AG09309 (cell line): ENCODE measurements at places on chromosomes 6 and 20.
A peak's percentile ranks its signal among the peaks of the same experiment; 100 is the strongest.

DNA sequence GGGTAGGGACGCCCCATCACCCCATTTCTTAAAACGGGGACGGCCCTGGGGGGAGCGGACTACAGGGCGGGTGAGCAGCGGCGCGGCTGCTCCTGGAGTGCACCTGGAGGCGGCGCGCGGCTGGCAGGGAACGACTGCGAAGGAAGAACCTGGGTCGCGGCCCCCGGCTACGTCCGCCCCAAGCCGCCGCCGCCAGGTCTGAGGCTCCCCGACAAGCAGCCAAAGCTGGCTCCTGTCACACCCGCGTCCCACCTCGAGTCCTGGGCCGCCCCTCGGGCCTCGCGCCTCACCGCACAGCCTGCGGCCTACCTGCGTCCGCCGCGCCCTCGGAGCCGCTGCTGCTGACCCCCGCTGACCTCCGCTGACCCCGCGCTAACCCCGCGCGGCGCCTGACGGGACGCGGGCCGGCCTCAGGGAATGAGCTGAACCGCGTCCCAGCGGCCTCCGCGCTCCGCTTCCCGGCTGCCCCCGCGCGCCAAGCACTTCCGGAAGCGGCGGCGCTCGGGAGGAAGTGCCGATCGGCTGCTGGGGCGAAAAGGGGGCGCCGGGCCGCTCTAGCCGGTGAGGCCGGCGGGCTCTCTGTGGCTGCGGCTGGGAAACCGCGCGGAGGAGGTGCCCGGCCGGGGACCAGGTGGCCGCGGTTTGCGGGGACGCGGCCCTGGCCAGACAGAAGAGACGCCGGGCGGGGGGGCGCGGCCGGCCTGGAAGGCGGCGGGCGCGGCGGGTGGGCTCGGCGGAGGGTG, at the start of the genes ARFRP1 and ZGPAT:
ARFRP1 (minus strand) TSS at position 419 of the 743 bp plus-strand sequence. CDS start 885 bp downstream, outside the sequence.
ZGPAT (plus strand) TSS at position 482 of the 743 bp plus-strand sequence. CDS start 542 bp downstream, outside the sequence.
- DNase-seq, result peak; percentile 17

- no peak for DNase-seq
These were observed 61.0 kb upstream of the ARMH2 start for GRCh38 chr6:24859608-24860200.

DNA sequence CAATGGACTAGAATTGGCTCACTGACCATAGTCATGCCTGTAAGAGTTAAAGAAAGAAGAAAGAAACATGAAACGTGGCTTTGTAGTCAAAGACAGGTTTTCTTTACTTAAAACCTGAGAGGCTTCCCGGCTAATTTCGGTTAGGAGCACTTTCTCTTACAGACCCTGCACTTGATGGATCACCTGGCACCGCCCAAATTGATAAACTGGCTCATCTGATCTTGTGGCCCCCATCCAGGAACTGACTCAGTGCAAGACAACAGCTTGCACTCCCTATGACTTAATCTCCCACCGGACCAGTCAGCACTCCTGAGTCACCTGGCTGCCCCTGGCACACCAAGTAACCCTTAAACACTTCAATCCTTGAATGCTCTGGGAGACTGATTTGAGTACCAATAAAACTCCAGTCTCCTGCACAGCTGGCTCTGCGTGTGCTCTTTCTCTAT, 12.3 kb downstream of the TMEM14B start:
- DNase-seq, result no peak

- DNase-seq, result no peak
These were observed 212.5 kb upstream of the ECI2 start for GRCh38 chr6:4347877-4348276.

DNA sequence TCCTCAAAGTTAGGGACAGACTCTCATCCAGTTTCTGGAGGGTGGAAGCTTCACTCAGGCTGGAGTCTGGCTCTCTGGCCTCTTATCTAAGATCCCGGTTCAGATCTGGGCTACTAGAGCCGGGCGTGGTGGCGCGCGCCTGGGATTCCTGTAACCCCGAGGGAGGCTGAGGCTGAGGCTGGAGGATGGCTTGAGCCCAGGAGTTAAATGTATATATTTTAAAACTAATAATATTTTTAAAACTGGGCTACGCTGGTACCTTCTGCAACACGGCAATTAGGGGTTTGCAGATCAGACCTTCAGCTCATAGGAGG, 710 bp upstream of the ZNF343 start:
- DNase-seq, result no peak

DNA sequence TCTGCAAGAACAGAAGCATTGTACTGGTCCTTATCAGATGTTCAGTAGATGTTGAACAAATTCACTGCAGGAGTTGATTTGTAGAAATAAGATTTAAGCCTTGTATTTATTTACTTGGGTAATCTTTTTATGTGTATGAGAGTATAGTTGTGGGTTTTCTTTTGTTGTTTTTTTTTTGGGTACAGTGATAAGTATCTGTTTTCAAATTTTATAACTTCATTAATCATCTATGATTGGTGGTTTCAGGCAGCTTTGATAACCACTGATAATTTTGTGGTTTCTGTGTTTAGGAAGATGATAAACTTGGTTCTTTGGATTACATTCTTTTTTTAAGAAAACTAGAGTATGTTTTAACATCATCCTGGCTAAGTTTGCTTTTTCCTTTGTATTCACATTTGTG, 2.8 kb downstream of the AFDN start:
- no peak for DNase-seq

DNA sequence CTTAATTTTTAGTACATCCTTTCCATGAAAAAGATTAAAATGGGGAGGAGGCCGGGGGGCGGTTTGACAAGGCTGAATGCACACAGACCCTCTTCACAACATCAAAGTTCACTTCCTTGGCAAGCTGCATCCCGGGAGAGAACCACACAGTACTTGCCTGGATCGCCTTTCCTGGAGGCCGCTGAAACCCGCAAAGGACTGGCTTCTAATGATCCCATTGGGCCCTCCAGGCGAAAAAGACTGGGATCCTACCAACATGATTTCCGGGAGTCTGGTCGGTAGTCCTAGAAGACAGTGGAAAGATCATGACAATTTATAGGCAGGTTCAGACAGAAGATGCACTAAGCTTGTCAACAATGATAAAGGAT, 60.2 kb downstream of the RIPOR2 start:
- DNase-seq, result no peak

- DNase-seq, result no peak
These were observed 63.3 kb upstream of the SLC2A12 start for GRCh38 chr6:134115715-134116074.

DNA sequence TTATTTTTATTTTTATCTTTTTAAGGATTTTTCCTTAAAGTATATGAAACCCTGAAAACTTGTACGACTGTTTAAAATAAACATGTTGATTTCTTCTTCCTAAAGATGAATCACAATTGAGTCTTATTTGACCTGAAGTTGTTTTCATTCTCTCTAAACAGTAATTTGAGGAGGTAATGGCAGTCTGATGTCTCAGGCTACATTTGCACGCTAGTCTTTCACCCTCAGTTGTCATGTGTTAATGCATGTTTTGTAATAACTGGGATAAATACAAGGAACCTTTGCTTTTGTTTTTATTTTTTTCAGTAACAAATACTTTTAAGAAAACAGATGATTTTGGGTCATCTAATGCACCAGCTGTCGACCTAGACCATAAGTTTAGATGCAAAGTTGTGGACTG, 55.2 kb downstream of the SCAND1 start:
- DNase-seq, result no peak

DNA sequence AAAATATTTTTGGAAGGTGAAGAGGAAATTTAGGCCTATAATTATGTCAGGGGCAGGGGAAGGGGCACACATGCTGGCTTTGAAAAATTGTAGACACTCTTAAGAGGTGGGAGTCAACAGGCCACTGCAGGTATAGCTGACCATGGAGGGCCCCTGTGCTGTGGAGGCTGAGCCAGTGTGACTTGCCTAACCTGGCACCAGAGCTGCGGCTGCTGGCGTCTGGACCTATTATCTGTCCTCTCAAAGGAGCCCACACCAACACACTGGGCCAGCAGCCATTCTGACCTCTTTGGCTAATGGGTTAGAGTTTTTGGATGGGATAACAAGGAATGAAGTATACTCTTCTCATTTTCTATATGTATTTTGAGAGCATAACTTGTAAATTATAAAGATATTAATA, 4.5 kb downstream of the GID8 start:
- no peak for DNase-seq

DNA sequence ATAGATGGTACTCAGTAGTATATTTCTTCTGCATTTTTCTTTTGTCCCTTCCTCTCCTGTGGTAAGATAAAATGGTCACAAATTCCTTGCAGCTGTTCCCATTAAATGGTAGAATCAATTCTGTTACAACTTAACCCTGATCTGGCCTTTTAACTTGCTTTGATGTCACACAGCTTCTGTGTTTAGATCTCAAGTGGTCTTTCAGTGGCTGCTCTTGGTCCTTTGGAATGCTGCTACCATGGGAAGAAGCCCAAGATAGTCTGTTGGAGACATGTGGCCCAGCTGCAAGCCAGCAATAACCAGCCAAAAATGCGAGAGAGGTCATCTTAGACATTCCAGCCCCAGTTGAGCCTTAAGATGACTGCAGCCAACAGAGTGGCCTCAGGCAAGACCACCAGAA, 429.7 kb downstream of the KIF16B start:
- DNase-seq, result no peak

- no peak for DNase-seq
These were observed 5.2 kb downstream of the HIVEP1 start for GRCh38 chr6:12017263-12017662.

DNA sequence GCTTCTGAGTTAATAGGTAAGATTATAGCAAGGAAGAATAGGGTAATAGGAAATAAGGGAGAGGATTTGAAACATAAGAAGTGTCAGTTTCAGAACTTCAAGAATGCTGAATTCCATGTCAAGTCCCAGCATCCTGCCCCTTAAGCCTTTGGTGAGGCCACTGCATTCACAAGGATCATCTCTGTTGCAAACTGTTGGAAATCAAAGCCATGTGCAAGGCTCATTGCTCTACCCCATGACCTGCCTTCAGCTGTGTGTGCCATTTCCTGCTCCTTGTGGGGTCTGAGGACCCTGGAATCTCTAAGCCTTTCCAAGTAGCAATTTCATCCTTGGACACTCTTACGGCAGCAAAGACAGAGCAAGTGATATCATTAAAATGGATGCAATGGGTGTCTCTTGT, 203.0 kb downstream of the CDC5L start:
- no peak for DNase-seq

DNA sequence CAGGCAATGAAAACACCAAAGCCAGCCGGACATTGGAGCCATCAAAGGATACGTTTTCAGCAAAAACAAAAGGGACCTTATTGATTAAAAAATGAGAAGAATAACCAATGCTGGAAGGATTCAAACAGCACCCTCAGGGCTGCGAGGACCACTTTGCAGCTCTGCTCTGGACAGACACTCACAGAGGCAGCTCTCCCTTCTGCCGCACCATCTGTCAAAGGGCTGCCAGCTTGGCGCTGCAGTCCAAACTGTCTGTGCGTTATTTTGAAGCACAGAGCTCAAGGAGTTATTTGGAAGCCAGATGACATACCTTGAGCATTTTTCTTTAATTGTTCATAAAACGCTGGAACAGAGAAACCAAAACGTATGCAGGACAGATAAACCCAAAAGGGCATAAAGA, 85.2 kb downstream of the KIF16B start:
- DNase-seq, result no peak

GRCh38 chr20:62627901-62628612, 14.2 kb upstream of the SLCO4A1 start:
- DNase-seq, result no peak

DNA sequence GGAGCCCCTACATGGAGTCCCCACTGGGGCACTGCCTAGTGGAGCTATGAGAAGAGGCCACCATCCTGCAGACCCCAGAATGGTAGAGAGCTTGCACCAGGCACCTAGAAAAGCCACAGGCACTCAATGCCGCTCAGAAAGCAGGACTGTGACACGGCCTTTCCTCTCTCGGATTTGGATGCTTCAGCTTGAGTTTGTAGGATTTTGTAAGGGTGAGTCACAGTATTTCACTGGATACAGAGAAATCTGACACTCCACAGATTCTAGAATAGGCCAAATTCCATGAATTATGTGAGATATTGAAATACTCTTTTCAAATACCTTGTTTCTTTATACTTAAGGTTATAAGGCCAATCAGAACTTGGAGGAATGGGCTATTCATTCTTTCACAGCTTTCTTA, 424.5 kb downstream of the HTR1B start:
- no peak for DNase-seq
